ENCODE measurements at places on chromosomes 16 and 17.

DNA sequence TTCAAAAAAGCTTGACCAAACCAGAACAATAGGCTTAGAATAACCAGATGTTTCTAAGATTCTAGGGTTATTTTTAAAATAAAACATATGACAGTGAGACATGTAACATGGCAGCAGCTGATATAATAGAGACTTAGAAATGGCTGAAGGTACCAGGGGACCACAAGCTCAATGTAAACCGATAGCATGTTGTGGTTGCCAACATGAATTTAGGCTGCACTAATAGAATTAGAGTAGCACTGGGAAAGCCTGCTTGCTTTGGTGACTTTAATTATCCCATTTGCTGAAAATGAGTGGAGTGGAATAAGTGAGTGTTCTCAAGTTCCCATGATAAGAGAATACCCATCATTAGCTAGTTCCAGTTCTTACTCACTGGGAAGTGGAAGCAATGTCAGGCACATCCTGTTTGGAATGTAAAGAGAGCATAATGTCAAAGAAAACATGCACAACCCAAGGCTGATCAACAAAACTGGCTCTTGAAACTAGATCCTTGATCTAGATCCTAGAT lies 621.2 kb upstream of the CDH5 start:
- no peak for DNase-seq

DNA sequence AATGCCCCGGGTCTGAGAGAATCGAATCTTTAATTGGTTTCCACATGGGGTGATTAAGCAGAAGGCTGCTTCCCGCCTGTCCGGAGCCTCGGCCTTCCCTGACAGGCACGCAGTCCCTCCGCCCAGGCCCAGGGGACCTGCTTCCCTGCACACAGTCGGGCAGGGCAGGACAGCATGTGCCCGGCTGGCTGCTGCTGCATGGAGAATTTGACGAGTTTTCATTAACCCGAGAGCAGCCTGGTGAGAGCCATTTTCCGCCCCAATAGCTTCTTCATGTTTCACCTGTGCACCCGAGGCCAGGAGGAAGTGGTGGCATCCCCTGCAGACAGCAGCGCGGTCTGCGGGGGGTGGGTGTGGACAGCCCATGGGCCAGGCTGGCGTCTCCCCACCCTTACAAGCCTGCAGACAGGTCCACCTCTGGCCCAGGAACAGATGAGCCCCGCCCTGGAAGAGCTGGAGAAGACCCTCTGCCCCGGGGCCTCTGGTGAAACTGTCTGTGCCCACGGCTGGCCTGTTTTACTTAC lies 67.0 kb downstream of the KLHDC4 start:
- DNase-seq, result no peak

DNA sequence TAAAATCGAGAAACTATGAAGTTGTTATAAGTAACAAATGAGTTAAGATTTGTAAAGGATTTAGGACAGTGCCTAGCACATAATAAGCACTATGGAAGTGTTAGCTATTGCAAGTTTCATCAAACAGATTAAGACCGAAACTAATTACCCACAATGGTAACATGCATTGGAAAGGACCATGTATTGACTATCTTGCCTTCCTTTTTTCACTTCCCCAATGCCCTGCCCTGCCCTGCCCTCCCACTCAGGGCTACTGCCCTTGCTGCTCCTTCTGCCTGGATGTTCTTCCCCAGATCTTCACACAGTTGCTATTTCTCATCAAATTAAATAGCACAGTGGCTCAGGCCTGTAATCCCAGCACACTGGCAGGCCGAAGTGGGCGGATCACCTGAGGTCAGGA lies 202.1 kb upstream of the PSMD7 start:
- no peak for DNase-seq

- DNase-seq, result no peak
These were observed 34.8 kb downstream of the CPNE2 start for GRCh38 chr16:57127037-57127763.

DNA sequence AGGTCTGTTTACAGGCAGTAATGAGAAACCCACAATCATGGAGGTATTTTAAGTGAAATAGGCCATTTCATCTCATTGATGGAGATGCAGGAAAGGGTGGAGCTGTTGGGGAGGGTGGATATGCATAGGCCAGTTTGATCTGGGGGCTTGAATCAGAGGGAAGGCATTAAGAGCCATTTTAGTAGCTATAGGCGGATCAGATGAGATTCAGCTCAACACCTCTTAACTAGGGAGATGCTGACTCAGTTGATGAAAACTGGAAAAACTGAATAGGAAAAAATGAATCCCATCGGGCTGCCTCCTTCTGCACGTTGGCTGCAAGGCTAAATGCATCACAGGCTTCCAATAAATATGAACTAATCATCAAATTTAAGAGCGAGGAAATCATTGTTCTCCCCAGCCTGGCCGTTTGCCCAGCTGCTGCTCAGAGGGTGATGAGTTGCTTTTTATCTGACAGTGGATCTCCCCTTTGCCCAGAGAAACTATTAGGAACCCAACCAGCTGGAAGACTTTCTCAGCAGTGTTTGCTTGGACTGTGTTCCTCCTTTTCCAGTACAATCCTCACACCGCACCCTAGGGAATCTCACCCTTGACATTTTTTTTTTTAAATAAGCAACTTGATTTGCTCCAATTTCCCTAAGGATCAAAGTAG lies 149.6 kb downstream of the SOX9 start:
- DNase-seq, result no peak

DNA sequence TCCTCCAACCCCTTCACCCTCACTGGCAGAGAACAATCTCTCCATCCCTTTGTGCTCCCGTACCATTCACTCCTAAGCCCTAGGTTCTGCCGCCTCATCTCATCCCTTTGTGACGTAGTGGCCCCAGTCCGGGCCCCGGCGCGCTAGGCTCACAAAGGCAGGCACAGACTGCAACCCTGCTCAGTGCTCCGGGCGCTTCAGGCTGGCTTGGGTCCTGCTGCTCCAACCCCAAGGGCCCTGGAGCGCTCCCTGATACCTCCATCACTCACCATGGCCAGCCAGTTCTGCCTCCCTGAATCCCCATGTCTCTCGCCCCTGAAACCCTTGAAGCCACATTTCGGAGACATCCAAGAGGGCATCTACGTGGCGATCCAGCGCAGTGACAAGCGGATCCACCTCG lies at the start of gene KIF2B:
KIF2B (plus strand) TSS at position 164 of the 400 bp plus-strand sequence; CDS start at position 271, 107 bp downstream.
- no peak for DNase-seq

DNA sequence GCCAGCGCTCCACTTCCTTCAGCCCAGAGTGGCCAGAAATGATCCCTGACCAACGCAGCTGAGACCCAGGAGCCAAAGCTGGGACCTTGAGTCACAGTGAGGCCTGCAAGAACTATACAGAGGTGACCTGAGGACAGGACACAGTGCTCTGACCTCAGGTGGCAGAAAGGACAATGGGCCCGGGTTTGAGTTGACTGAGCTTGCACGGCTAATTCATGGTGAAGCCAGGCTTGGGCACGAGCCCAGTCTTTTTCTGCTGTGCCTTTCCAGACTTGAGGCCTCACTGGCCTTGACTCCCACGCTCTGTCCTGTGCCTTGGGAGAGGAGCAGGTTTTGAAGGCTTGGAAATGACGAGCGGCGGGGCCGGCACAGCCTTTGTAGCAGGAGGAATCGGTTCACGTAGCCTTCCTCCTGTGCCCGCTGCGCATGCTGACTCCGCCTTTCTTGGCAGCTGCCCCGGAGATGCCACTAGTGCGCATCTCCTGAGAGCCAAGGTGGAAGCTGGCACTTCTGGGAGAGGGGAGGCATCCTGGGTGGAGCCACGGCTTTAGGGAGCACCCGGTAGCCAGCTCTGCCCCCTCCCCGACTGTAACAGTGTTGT lies 34.9 kb downstream of the NDEL1 start:
- no peak for DNase-seq

- no peak for DNase-seq
These were observed 6.7 kb upstream of the PRPSAP1 start for GRCh38 chr17:76360461-76360860.

DNA sequence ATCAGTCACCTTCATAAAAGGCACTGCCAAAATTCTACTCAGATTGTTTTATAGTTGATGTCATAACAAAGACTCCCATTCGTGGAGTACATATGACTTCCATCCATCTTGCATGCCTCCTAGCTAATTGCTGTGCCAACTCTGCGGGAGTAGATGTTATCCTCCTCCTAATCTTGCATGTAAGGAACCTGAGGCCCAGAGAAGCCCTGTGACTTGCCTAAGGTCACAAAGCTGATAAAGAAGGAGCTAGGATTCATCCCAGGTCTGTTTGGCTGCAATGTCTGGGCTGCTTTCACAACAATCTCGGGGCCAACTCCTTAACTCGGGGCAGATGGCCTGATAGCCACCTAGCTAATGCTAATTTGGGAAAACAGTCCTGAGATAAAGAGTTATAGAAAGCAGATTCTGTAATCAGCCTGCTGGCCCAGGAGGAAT lies 87.3 kb downstream of the YPEL2 start:
- no peak for DNase-seq

DNA sequence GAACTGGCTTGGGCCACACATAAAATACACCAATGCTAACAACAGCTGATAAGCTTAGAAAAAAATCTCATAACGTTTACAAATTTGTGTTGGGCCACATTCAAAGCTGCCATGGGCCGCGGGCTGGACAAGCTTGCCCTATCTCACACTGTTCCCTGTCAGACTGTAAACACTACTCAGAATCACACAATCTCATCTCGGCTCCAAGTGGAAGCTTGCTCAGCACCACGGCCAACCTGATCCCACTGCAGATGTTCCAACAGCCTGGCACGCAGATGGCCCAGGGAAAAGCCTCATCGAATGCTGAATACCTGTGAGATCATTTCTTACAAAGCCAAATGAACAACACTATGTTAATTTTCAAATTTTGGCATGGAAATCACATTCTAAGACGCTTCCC lies 125.8 kb downstream of the ANKRD11 start:
- no peak for DNase-seq

DNA sequence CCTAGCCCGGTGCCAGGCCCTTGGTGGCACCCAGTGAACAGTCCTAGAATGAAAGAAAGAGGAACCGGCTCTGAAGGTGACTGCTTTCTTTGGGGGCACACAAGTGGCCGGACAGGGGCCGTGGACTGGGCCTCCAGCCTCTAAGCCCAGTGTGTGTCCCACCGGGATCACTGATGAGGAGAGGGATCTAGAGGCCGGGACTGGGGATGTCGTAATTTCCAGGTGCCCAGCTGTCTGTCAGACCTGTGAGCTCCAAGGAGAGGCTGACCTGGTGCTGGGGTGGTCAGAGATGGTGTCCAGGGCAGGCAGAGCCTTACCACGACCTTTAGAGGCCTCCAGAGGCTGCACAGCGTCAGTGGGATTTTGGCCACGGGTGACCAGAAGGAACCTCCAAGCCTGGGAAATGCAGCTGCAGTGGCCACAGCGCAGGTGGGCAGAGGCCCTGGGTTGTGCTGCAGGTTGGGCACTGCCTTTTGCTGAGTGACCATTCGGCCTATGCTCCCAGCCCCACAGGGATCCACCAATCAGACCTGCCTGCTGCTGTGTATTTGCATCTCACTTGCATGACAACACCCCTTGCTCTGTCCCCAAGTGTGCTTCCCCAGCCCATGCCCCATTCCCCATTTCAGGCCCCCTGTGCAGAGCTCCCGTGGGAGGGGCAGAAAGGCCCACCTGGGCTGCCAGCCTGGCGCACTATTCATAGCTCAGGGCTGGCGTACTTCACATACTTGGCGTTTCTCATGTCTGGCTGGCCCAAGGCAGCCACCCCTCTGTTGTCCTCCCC lies 12.5 kb downstream of the ARHGAP23 start:
- DNase-seq, result no peak

DNA sequence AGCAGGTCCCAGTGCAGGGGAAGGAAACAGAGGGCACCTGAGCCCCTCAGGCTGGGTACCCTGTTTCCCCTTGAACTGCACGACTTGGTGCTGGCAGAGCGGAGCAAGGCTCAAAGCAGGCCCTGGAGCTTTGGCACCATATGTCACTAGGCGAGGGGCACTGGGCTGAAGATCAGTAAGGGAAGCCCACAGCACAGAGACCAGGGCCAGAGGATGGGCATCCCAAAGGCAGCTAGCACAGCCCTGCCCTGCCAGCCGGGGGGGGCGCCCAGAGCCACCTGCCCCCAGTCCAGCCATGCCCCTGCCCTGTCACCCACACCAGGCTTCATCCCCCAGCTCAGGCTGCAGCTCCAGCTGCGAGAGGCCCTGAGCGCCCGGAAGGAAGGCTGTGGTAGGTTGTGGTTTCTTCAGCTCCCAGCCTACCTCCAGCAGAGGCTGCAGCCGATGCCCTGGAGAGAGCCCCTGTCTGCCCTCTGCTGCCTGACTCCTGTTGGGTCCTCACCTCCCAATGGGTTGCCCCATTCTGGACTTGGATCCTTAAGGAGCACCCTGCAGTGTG lies 10.9 kb downstream of the NHERF1 start:
- no peak for DNase-seq
